ENCODE measurements at places on chromosomes 3 and 15.

GRCh38 chr3:53240989-53241972, 14.5 kb downstream of the TKT start:
- DNase-seq, result no peak

DNA sequence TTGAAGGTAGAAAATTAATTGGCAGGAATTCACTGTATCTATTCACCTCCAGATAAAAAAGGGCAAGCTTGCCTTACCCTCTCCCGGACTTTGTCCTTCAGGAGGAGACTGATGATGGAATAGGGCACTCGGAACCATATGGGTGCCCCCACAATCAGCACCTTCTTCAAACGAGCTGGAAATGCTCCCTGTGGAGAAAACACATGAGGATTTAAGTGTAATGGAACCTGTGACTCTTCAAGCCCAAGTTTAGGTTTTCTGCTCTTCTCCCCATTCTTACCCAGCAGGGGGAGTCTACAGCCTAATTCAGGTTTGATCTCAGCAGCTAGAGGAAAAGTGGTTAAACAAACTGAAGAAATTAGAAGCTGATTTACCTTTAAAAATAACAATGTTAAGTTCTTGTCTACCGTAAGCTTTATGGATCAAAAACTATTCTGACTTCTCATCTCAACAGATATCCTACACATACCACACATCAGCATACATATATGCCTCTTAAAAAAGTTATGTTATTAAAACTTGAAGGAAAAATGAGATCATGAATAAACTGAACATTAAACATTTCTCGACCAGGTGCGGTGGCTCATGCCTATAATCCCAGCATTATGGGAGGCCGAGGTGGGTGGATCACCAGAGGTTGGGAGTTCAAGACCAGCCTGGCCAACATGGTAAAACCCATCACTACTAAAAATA, 57.5 kb upstream of the SIN3A start:
- peak; percentile 17 for DNase-seq

GRCh38 chr15:23416349-23417276, 30.4 kb downstream of the GOLGA6L2 start:
- DNase-seq, result no peak

- DNase-seq, result no peak
Observed at GRCh38 chr15:92184679-92185230, 208.9 kb upstream of the ST8SIA2 start.

DNA sequence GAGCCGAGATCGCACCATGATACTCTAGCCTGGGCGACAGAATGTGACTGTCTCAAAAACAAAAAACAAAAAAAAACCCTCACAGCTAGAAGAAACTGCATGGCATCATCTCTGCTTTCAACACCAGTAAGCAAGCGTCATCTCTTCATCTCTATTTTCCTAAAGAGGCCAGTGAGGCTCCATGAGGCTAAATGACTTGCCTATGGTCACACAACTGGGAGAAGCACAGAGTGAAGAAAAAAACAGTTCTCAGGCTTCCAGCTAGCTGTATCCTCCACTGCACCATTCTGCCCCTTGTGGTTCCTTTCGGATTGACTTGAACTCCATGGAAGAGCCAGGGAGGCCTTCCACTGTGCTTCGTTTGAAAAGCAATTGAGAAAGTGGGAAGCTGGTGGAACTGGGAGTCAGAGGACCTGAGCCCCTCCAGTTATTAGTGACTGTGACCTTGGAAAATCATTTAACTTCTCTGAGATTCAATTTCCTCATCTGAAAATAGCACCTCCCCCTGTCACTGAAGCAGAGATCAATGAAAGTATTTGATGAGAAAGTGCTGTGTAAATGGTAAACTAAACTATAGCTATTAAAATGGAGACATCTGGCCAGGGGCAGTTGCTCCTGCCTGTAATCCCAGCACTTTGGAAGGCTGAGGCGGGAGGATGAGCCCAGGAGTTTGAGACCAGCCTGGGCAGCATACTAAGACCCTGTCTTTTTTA, 32.1 kb upstream of the DENND4A start:
- DNase-seq, result no peak

DNA sequence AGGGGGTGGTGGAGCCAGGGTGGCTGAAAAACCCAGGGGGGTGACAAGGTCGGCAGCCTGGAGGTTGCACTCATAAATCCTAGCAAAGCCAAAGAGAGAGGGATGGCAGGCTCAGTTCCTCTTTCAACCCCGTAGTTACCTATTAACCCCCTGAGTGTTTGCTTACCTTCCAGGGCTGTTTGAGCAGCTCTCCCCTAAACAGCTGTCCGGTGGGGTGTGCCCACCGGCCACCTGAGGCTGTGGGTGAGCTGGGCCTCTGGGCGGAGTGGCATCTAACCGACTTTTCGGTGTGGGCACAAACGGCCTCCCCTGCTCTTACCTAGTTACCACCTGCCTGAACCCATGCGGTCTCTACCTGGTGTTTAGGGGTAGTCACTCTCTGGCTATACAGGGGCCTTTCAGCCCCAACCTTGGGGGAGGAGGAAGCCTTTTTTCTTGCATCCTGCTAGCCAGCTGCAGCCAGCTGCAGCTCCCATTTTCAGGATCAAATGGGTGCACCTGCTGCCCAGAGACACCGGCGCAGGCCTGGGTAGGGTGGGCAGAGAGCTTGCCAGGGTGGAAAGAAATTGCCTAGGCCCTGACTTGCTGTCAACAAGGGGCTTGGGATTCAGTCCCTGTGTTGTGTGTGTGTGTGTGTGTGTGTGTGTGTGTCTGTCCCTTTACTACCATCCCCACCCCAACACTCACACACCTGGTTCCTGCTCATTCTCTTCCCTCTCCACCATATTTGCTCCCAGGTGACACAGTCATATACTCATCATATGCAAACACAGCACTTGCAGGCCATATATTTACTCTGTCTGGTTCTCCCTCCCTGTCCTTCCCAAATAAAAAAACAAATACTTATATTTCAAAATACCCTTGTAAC, 3.7 kb downstream of the DLL4 start:
- DNase-seq, result no peak

DNA sequence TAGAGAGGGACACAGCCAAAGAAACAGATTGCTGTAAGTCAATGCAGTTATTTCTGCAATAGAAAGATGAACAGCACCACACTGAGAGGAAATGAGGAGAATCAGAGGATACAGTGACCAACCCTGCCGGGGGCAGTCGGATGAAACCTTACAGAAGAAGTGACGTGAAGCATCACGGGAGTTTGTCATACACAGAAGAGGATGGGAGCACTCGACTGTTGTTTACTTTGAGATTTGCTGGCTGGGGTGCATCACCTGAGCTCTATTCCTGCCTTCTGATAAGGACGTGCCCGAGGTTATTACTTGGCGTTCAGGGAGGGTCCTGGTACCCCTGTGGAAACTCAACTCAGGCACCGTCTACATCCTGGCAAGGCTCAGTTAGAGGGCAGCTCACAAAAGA, 45.4 kb downstream of the MAGEF1 start:
- DNase-seq, result no peak

GRCh38 chr3:86695752-86696151, 295.2 kb downstream of the VGLL3 start:
- no peak for DNase-seq

GRCh38 chr3:173238091-173238490, 97.1 kb upstream of the SPATA16 start:
- no peak for DNase-seq

- peak; percentile 32 for DNase-seq
Observed at GRCh38 chr3:12663401-12663935, 449 bp downstream of the RAF1 start.

DNA sequence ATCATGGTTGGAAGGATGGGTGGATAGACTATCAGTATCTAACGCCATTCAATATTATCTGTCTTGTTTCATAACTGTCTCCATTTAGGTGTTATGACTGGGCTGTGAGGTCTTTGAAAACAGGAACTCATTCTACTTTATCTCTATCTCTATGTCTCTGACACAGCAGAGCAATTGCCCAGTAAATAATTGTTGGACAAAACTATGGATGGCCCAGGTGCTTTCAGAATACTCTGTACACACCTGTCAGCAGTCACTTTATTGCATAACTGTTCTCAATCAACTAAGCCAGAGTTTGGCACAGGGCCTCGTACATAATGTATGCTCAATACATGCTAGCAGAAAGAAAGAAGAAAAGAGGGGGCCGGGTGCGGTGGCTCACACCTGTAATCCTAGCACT, 210.3 kb downstream of the OPA1 start:
- DNase-seq, result no peak

DNA sequence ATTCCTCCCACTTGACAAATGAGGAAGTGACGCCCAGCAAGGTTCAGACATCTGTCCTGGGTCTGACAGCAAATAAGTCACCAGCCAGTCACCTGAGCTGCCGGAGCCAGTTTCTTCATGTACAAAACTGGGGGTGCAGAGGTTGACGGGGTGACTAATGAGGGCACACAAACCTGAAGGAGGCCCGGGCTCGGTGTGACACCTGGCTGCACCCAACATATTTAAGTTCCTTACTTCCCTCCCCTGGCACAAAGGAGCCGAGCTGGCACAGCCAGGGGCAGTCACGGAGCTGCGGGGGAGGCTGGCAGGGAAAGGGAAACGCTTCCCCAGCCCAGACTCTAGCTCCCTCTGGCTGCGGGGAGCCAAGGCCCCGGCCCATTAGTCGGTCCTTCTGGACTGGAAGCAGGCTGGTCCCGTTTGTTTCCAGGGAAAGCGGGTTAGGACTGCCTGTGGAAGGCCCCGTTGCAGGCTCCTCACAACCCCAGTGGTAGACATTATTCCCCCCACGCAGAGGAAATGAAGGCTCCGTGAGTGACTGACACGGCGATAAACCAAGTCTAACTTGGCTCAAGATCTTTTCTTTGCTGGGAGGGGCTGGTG, 2.3 kb downstream of the FBXL22 start:
- DNase-seq, result peak; percentile 40

DNA sequence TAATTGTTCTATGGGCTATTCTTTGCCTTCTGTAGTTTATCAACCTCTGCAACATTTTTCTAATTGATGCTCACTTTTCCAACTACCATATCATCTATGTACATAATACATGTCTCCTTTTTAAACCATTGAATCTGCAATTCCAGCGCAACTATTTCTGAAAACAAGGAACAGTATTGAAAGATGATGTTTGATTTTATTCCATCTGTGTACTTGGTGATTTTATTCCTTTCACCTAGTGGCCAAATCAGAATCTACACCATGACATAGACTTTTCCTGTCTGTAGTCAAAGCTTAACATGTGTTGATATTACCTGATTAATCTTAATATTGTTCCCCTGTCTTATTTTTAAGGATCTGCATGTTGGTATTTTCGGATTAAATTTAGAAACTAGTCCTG, 13.0 kb downstream of the NKTR start:
- DNase-seq, result no peak

- DNase-seq, result no peak
Observed at GRCh38 chr3:161265916-161266571, 44.9 kb downstream of the NMD3 start.

- DNase-seq, result no peak
Observed at GRCh38 chr15:60631620-60632019, 152.7 kb upstream of the ICE2 start.

DNA sequence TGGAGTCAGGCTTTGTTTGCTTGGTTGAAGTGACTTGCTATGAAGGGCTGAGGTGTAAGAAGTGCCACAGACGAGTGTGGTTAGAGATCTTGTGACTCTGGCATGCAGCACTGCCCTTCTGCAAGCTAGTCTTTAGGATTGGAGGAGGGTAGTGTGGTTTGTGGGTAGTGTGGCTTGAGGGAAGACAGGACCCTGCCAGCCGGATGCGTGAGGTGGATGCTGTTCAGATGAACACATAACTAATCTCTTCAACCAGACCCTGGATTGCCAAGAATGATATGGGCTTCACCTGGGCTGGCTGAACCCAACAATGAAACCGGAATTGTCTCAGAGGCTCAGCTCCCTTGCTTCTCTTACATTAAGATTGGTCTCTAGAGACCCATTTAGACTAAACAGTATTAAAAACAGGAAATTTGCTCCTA, 32.7 kb downstream of the STARD9 start:
- DNase-seq, result no peak

GRCh38 chr15:88450125-88450798, 16.9 kb downstream of the MRPL46 start:
- DNase-seq, result no peak

DNA sequence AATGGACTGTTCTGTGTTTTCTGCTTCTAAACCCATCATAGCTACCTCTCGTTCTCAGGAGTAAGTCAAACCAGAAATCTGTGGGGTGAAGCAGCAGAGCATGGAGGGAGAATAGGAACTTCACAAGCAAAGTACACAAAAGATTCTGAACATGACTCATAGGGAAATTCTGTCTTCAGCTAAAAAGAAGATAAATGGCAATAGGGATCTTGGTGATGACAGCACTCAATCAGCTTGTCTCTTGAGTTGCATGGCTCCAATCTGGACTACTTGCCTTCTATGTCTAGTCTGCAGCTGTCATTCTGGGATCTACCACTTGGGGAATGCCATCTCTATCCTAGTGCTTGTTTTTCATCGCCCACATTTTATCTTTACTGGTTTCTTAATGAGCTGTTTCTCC, 13.5 kb upstream of the GRAMD1C start:
- no peak for DNase-seq

GRCh38 chr3:143895805-143896204, 47.5 kb upstream of the SLC9A9 start:
- DNase-seq, result no peak

DNA sequence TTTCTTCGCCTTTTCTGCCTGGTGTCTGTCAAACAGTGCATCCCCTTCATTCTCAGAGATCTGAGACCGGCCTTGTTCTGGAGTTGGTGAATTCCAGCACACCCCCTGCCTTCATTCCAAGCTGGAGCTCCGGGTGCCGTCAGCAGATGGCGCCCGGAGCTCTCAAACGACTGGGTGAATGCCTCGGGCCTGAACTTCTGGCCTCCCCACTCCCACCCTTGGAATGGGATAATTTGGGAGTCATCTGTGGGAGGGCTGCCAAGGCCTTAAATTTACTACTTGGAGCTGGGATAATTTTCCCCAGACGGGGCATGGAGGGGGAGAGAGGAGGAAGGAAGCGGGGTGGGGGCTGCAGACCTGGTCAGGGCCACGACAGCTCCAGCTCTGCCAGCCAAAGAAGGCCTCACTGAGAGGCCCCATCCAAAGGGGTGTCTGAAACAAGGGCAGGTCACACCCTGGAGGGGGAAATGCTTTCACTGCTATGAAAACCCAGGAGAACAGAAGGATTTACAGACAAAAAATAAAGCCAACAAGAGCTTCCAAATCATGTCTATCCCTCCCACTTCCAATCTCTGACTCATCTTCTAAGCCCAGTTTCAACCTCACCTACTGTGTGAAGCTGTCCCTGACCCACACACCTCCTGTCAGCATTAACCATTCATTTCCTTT, 187.9 kb downstream of the OPA1 start:
- DNase-seq, result no peak

- no peak for DNase-seq
Observed at GRCh38 chr3:36175113-36175812, 205.0 kb upstream of the STAC start.
